ENCODE measurements at places on chromosomes 5 and 9.

- DNase-seq: no peak
Observed at GRCh38 chr5:104800440-104801048, 1238.0 kb upstream of the NUDT12 start.

- DNase-seq: no peak
Observed at GRCh38 chr5:59661311-59661710, 232.2 kb downstream of the PDE4D start.

DNA sequence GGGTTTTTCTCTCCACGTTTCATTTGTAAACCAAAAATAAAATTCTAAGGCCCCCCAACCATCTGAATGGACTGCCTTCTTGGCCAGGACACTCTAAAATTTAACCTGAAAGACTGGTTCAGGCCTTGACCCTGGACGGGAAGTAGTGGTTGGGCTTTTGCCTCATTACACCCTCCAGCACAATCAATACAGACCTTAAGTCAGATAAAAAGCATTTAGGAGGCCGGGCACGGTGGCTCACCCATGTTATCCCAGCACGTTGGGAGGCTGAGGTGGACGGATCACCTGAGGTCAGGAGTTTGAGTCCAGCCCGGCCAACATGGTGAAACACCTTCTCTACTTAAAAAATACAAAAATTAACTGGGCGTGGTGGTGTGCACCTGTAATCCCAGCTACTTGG, 91.6 kb upstream of the PPP1R26 start:
- DNase-seq: no peak

DNA sequence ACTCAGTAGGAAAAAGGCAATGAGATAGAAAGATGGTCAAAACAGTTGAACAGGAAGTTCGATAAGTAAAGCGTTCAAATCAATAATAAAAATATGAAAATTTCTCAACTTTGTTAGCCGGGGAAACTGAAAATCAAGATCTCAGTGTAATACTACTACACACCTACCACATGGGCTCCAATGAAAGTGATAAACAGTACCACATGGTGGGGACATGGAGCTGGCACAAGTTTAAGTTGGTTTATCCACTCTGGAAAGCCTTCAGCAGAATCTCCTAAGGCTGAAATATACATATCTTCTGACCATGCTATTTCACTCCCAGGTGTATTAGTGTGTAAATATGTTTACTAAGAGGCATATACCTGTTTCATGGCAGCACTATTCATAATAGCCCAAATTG, 126.8 kb downstream of the NXNL2 start:
- DNase-seq: no peak

GRCh38 chr5:170576602-170577535, 73.0 kb downstream of the KCNIP1 start:
- no peak for DNase-seq

DNA sequence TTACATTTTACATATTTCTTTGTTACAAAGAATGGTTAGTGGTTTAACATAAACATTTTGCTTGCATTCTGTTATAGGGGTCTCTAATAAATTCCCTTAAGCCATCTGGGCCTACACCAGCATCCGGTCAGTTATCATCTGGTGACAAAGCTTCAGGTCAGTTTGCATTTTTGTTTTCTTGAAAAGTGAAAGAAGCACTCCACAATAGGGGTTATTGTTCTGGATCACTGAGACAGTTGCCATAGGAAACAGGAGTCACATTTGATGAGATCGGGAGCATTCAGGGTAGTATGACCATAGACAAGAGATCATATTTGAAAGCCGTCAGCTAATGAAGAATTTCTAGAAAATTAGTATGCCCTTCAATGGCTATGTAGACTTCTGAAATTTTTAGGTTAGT, 63.6 kb downstream of the NUP214 start:
- no peak for DNase-seq

- peak; percentile 65 for DNase-seq
Observed at GRCh38 chr5:177364159-177364962, 6.6 kb downstream of the RGS14 start.

DNA sequence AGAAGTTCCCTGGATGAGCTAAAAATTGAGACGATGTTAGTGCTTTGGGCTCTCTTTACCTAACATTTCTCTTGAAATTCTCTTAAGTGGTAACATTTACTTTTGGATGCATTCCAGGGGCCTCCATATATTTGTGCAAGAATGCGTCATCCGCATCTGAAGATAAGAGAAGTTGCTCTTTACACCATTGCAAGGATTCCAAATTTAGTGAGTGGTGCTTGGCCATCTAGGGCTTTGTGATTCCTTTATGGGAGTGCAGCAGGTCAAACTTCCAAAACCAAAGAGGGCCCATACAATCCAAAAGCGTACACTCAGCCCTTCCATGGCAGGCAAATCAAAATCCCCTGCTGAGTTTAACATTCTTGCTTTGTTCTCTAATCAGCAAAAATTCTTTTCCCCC, 102.0 kb upstream of the DMAC1 start:
- no peak for DNase-seq

- no peak for DNase-seq
Observed at GRCh38 chr9:137612741-137613142, 6.1 kb upstream of the EHMT1 start.

GRCh38 chr5:54852007-54852406, 133.4 kb downstream of the ESM1 start:
- no peak for DNase-seq

GRCh38 chr9:73223594-73223993, 71.9 kb downstream of the ANXA1 start:
- no peak for DNase-seq

DNA sequence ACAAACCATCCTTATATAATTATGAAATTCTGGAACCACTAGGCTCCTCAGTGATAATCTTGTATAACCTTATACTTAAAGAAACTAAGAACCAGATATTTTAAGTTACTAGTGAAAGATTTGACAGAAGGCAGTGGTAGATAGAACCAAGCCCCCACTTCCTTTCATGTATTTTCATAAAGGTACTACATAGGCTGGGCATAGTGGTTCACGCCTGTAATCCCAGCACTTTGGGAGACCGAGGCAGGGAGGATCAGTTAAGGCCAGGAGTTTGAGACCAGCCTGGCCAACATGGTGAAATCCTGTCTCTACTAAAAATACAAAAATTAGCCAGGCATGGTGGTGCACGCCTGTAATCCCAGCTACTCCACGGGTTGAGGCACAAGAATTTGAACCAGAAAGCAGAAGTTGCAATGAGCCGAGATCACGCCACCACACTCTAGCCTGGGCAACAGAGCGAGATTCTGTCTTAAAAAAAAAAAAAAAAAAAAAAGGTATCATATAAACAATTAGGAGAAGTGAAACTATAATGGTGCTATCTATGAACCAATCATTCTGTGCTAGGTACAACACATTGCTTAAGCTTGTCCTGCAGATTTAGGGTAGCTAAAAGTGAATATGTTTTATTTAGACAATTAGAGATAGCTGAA, 27.9 kb upstream of the DTWD2 start:
- no peak for DNase-seq

Measured in activated T-cell treated with anti-CD3 and anti-CD28 coated beads, Interleukin-2, amount 50 U/mL, for 48 hours (primary cell).